ENCODE measurements at places on chromosomes 3 and 15.

- no peak for DNase-seq
Measured at GRCh38 chr15:91521548-91521947, 332.0 kb upstream of the SLCO3A1 start.

DNA sequence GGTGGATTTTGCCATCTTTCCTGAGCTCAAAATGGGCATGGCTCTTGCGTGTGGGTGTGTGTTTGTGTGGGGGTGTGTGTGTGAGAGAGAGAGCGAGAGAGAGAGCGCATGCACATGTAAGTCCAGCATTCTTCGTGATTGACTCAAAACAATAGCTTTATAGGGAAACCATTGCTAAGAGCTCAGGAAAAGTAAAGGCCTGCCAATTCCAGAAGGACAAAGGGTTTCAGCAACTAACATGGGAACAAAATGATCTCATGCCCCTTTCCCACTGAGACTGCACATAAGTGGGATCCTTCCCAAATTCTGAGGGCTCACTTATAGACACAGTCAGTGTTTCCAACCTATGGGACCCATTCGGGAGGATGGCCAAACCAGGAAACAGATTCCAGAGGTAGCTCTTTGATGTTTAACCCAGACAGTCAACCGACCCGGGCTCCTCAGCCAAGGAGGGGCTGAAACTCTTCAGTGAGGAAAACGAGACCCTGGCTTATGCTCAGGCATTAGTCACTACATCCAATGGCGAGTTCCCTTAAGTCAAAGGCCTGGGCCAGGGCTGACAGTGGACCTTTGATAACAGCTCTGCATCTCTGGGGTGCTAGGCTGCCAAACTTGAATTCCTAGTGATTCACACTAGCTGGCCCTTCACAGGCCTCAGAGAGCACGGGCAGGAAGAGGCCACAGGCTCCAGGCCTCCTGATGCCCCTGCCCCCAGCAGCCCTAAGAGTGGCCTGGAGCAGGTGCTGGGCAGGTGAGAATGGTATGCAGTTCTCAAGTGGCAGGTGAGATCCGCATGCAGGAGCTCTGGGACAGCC lies 305.0 kb upstream of the C2CD4B start:
- peak; percentile 98 for DNase-seq

- DNase-seq: peak; percentile 44
Measured at GRCh38 chr3:64443546-64444381, 218.5 kb upstream of the PRICKLE2 start.

DNA sequence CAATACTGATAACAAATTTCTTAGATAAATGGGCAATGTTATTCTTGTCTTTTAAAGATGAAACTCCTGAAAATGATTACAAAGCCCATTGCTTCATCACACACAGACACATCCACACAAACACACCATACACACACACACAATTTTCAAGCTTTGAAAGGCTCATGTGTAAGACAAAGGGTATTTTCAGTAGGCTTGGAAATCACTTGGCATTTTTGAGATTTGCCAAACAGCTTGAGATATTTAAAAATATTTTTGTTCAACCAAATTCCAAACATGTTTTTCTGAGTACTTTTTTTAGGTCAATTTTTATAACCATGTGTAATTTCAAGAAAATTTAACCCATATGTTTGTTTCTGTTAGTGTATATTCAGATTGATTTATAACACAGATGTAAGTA lies 283.7 kb downstream of the ROBO2 start:
- DNase-seq: no peak

All from astrocyte (in vitro differentiated cells and primary cell).